ENCODE measurements at places on chromosomes 5 and 9.

GRCh38 chr9:15220658-15221318, 86.2 kb downstream of the TTC39B start:
- DNase-seq, result peak; percentile 88

DNA sequence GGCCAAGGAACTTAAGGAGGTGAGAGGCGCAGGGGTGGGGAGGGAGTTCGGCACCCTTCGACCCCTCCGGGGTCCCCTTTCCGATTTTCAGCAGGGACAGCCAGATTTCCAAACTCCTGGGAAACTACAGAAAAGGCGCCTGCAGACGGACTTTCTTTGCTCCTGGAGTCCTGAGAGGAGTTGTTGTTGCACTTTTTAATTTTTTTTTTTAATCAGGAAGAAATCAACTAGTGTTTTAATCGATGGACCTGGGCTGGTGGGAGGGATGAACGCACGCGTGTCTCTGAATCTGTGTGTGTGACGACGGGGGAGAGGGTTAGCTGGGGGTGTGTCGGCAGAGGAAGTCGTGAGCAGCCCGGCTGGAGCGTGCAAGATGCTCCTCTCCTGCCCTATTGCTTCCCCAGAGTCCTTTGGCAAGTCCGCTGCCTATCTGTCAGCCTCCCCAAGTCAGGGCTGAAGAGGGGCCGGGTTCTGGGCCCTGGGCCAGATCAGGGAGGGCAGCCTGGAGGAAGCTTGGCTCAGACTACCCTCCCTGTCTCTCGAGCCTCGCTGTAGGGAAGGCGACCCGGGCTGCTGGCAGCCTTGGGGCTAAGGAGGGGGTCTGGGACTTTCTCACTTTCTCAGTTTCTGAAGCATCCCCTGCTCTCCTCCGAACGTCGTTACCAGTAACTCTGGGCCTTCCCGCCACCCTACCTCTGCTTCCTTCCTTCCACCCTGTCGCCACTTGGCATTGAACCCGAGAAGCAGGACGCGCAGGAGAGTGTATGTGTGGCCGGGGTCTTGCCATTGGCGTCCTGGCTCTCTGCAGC, 731 bp downstream of the PRR16 start:
- DNase-seq, result peak; percentile 42

DNA sequence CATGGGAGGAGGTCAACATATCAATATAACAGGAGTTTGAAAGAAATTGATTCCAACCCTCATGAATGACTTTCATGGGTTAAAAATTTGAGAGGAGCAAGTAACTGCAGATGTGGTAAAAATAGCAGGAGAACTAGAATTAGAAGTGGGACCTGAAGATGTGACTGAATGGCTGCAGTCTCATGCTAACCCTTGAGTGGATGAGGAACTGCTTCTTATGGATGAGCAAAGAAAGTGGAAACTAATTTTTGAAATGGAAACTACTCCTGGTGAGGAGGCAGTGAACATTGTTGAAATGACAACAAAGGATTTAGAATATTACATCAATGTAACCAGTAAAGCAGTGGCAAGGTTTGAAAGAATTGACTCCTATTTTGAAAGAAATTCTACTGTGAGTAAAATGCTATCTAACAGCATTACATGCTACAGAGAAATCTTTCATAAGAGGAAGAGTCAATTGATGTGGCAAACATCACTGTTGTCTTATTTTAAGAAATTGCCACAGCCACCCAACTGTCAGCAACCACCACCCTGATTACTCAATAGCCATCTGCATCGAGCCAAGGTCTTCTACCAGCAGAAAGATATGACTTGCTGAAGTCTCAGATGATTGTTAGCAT, 1683.2 kb downstream of the MAT2B start:
- DNase-seq, result no peak

GRCh38 chr5:133472829-133473228, 139.5 kb downstream of the FSTL4 start:
- DNase-seq, result no peak

DNA sequence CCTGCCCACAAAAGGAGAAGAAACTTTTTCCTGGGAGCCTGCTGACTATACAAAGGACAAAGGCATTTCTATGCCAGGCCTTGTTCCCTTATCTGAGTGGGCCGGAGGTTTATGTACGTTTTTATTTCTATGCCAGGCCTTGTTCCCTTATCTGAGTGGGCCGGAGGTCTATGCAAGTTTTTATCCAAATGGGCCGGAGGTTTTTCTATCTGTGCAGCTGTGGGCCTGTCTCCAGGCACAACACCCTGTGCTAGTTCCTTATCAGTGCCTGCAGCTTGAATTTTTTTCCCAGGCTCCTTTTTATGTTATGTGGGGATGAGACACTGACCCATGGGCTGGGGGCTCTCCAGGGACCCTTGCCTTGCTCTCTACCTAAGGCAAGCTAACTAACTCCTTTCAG, 5.5 kb downstream of the SLC25A2 start:
- no peak for DNase-seq

- DNase-seq, result no peak
These were observed 149.8 kb downstream of the NR2F1-AS1 start for GRCh38 chr5:93431250-93431649.

DNA sequence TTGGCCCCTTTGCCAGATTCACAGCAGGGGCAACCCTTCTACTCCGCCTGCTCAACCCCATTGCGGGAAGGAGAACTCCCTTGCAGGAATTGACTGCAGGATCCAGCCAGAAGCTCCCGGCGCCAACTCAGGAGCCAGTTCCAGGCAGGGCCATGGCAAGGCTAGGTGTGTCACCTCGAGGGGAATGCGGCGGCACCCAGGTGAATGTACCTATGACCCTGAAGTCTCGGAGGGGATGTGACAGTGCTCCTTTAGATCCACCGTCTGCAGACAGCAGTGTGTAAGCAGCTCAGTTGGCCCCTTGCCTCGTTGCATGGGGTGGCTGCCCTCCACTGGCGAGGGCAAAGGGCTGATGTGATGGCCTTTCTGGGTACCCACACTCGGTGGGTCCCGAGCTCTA, 606.6 kb downstream of the ELAVL2 start:
- DNase-seq, result no peak

DNA sequence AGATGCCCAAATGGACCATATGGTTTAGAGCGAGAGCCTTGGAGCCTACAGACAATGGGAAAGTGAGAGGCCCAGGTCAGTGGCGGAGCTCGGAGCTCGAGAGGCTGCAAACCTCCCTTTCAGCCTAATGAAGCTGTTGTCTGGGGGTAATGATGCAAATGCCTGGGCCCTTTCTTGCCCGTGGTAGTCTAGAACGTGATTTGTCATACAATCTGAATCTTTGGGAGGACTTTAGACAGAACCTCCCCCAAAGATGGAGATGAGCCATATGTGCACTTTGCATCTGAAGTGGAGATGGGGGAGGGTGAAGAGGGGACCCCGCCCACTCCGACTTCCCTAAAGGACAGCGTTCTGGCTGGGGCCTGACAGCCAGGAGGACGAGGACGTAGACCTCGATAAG, 10.3 kb upstream of the NEUROG1 start:
- DNase-seq, result no peak

DNA sequence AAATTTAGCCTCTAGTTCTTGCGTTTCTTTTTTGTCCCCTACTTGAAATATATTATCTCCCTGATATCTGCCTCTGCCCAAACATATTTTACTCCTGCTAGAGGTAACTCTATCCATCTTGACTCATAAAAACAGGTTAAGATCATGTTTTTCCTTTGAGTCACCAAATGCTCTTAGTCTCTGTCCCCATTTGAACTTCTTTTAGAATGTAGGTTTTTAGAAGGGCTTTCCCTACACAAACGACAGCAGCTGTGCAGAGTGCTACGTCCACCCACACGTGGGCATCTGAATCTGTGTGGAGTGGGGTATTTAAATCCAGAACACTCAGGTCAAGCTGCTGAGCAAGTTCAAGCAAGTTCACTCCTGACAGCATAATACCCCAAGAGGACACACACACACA, 2.2 kb downstream of the HSD17B3 start:
- no peak for DNase-seq

DNA sequence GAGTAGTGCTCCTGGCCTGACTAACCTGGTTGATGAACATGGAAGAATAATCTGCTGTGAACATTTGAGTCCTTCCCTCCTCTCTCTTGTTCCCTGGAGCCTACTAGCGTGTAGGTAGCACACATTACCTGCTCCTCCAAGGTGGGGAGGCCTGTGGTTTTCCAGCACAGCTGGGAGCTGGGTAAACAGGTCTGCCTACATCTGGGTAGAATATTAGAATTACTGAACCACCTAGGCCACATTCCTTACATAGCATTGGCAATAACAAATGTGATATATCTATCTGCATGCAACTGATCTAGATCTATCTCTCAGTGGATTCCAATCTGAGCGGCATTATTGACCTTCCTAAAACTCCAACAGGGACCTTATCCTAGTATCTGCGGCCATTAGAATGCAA, 151.0 kb upstream of the ZNF366 start:
- no peak for DNase-seq

DNA sequence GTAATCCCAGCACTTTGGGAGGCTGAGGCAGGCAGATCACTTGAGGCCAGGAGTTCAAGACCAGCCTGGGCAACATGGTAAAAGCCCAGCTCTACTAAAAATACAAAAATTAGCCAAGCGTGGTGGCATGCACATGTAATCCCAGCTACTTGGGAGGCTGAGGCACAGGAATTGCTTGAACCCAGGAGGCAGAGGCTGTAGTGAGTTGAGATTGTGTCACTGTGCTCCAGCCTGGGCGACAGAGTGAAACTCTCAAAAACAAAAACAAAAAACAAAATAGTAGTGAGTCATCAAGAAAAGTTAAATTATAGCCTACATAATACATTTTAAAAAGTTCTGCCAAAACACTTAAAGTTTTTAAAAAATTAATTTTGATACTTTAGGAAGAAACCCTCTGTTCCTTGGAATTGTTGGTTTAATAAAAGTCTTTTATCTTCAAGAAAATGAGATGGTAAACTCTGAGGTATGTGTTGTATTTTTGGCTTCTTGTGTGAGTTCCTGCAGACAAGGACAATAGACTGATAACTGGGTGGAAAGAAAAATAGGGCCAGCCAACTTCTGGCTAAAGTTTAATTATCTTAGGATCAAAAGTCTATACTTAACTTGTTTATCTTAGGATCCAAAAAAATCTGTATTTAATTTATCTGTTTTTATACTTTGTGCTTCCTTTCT, 9.3 kb downstream of the RUSC2 start:
- DNase-seq, result no peak

DNA sequence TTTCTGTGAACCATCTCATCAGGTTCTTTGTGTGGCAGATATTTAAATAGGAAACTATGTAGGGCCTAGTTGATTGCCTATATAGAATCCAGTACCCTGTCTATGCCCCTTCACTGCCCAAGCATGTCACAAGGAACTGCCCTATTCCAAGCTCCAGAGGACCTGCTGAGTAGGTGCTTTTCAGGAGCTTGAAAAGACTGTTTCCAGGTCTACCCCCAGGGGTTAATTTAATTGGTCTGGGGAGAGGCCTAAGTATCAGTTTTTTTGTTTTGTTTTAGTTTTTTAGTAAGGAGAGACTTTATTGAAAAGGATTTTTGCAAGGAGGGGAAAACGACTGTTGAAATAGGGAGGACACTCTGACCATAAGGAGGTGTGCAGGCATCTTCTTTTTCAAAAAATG, 43.3 kb downstream of the EXOSC2 start:
- DNase-seq, result no peak

DNA sequence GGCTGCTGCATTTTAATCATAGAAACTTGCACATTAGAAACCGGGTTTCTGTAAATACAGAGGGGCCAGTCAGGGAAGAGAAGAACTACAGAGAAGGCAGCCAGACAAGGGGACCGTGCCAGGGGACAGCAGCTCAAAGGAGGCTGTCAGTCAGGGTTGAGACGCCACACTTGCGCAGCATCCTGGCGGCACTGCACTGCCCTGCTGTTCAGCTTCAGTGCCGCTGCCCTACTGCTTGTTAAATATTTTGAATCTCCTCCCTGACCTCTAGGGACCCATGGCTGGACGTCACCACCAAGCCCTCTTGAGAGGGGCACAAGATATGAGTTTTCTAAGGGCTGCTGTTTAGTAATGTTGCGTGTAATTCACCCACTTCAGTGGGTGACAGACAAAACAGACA, 43.6 kb upstream of the ZBTB43 start:
- no peak for DNase-seq

GRCh38 chr9:88969646-88970373, 21.5 kb upstream of the S1PR3 start:
- DNase-seq, result no peak

DNA sequence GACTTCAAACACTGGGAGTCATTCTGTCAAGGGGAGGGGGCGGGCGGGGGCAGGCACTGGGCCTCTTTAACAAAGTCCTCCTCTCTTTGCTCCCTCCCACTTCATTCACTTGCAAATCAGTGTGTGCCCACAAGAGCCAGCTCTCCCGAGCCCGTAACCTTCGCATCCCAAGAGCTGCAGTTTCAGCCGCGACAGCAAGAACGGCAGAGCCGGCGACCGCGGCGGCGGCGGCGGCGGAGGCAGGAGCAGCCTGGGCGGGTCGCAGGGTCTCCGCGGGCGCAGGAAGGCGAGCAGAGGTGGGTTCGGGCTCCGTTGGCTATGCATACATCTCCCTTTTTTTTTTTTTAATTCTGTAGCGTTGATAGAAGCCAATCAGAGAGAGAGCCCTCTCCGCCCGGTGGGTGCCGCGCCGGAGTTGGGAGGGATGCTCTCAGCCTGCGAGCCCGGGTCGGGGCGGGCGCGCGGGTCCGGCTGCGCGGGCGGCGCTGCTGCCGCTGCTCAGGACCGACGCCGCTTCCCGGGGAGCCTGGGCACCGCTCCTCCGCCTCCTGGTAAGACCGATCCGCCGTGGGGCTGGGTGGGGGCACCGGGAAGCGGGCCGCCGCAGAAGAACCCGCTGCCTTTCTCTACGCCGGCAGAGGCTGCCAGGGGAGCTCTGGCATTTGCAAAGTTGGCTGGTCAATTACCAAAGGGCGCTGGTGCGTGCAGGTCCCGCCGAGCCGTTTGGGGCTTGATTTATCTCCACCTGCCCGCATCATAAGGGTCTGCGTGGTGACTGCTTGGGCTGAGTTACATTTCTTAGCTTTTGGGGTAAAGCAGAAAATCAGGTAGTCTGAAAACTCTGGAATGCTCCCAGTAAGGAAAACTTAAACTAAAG, at the start of gene CDH6:
Gene CDH6, plus strand, starts transcription at position 96 of the 877 bp plus-strand sequence. CDS start 73,788 bp downstream, outside the sequence.
- DNase-seq, result no peak

GRCh38 chr5:88143693-88144218, 124.9 kb downstream of the TMEM161B start:
- no peak for DNase-seq

DNA sequence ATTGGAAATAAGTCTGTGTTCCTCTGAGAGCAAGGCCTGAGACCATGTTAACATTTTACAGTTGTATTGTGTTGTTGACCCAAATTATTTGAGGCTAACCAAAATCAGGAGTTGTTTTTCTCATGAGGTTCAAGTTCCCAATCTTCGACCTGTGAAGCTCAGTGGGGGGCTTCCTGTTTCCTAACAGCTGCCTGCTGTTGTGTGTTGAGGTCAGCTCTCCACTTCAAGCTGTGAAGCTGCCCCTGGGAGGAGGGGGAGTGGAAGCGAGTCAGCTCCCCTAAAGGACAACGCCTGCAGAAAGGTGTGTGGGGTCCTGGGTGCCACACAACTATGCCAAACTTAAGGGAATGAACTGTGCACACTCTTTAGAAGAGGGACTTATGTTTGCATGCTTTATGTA, 295.5 kb downstream of the IRX1 start:
- no peak for DNase-seq

- no peak for DNase-seq
These were observed 125.6 kb downstream of the ALDH1A1 start for GRCh38 chr9:72826996-72827949.

- DNase-seq, result no peak
These were observed 11.3 kb upstream of the PHF2 start for GRCh38 chr9:93565089-93565488.

All from AG09309 (cell line).